ENCODE measurements at places on chromosomes 16 and 17.

GRCh38 chr17:71313866-71314265, 807.0 kb upstream of the SOX9 start:
- DNase-seq = no peak

DNA sequence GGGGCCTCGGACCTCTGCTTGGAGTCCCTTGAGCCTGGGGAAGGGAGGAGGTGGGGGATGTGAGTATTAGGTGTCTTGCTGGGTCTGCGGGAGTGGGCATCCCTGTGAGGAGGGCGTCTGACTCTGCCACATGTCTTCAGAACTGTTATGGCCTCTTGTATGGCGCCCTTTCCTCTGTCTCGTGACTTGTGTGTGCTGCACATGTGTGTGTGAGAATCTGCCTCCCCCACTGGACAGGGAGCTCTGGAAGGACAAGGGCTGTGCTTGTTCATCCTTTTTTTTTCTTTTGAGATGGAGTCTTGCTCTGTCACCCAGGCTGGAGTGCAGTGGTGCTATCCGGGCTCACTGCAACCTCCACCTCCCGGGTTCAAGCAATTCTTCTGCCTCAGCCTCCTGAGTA, 33.4 kb downstream of the ARHGAP23 start:
- no peak for DNase-seq

GRCh38 chr17:58336456-58337209, 8.0 kb upstream of the TSPOAP1 start:
- no peak for DNase-seq

GRCh38 chr16:61829631-61830030, 206.6 kb downstream of the CDH8 start:
- no peak for DNase-seq

DNA sequence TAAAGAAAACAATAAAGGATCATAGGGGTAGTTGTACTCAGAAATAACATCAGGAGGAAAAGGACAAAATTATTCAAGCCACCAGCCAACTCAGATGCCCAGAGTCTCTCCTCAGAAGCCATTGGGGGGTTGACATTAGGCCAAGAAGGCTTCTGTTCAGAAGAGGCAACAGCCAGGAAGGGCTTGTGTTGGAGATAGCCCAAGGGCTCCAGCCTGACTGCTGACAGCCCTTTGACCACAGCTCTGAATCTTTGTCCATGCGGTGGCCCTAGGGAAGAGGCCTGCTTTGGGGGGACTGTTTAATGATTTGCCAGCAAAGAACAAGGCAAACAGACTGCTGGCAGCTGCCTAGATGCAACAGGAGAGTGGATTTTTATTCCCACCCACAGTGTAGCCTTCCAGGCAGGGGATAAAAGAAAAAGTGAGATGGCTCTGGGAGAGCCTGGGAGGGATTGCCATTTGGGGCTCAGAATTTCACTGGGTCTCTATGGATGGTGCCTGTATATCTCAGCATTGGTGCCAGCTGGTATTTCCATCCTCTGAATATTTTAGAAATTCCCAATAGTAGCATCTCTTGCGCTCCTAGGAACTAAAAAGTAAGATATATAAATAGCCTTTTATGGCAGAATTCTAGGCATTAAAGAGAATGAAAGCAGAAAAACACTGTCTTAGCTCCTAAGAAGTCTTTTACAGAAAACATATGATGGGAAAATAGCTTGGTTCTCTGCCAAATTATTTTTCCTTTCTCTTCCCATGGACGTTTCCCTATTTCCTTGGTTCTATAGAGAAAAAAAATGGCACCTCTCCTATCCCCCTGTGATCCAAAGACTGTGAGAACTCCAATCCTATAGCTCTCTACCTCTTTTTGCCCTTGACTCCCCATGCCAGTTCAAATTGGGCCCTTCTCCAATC, 29.4 kb upstream of the SUPT4H1 start:
- no peak for DNase-seq

GRCh38 chr16:85231959-85232358, 119.7 kb upstream of the CIBAR2 start:
- DNase-seq = no peak

DNA sequence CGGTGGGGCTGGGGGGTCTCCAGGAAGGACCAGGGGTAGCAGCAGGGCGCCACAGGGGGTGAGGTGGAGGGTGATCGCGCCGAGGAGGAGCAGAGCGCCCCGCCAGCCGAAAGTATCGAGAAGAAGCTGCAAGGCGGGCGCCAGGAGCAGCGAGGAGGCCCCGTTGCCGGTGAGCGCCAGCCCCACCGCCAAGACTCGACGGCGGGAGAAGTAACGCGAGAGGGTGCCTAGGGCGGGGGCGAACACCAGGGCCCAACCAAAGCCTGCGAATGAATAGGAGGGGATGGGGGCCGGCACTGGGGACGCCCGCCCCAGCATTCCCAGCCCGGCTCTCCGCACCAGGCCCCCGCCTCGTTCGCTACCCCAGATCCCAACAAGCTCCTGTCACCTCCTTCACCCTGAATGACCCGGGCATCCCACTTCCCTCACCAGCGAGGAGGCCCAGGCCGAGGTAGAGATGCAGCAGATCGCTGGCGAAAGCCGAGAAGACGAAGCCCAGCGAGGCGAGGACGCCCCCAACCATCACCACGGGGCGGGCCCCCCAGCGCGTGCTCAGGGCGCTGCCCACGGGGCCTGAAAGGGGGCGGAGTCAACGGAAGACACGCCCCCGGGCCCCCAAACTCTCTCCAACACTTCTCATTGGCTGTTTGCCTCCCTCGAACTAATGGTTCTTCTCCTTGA, 1.3 kb downstream of the SLC16A11 start:
- no peak for DNase-seq

- DNase-seq = peak; percentile 41
Observed at GRCh38 chr17:64130559-64131001, 636 bp upstream of the ERN1 start.

DNA sequence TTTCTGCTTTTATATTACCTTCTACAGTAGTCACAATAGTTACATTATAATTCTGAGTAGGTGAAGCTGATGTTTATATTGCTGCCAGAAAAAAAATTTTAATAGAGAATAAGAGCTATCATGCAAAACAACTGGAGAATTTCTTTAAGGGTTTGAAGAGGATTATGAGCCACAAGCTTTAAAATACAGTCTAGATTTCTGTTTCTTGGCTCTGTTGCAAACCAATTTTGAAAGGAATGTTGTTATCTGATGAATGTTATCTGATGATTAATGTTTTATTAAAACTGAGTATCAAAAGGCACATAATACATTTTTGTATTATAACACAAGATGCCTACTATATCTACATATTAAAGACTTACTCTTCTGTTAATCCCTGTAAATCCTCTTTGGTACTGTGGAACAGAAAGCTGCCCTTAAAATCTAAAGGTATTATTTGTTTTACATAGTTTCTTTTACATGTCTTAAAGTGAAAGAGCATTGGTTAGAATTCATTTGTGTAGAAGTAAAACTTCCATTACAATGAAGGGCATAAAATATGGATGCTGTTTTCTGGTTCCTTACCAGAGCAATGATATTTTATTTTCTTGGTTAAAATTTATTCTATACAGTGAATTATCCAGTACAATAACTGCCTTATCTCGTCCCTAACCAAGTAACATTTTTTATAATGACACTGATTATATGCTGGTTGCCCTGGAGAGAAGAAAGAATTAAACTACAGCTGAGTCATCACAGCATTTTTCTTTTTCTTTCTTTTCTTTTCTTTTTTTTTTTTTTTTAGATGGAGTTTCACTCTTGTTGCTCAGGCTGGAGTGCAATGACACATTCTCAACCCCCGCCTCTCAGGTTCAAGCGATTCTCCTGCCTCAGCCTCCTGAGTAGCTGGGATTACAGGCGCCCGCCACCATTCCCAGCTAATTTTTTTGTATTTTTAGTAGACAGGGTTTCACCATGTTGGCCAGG, 205.7 kb downstream of the TANC2 start:
- DNase-seq = no peak

DNA sequence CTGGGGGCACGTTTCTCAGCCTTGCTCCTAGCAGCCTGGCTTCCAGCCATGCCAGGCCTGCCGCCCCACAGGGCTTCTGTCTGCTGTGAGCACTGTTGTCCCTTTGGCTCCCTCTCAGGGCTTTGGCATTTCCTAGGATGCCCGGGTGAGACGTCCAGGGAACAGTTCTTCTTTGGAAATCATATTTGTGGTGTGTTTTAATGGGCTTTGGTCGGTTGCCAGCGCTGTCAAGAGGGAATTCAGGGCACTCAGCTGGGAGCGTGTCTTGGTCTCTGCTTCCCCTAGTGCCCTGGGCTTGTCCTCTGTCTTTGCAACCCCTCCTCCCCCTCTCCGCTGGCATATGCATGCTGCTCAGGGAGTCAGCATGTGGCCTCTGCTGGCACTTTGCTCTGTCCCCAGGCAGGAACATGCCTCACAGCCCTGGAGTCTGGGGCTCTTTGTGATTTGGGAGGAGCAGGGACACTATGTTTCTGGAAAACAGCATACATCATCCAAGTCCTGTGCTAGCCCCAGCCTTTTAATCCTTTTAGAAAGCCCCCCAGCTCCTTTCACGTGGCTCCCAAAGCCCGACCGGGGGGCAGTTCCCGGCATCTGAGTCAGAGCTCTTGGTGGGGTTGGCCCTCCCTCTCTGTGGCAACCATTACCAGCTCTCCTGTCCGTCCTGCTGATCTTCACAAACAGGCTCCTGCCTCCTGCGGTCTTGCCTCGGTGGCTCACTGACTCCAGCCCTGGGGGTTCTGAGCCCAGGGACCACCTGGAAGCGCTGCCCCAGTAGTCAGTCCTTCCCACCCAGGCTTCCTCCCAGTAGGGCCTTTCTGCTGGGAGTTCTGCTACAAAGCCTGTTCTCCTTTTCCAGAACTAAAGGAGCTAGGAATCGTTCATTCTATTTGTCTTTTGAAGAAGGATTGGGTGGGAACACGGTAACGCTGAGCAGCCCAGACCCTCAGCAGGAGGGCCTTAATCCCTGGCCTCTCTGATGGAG, 26.7 kb downstream of the SAP30BP start:
- DNase-seq = peak; percentile 78

- DNase-seq = no peak
Observed at GRCh38 chr16:72940886-72941285, 107.0 kb downstream of the ZFHX3 start.

- DNase-seq = no peak
Observed at GRCh38 chr17:14779241-14779640, 478.4 kb downstream of the HS3ST3B1 start.

DNA sequence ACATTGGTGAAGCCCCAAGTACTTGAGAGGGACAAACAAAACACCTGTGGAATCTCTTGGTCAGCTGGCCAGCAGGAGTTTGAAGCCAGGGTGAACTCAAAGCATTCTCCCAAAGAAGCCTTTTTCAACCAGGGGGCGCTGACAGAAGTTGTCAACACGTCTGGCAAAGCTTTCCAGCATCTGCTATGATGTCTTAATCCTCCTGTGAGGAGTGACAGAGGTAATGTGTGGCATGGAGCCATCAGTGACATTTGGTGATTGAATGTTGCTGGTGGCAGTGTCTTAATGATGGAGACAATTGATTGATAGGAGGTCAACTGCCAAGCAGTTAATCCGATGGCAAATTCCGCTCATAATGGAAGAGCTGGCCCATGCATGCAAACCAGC, 257.6 kb upstream of the HSBP1 start:
- no peak for DNase-seq

- DNase-seq = no peak
Observed at GRCh38 chr17:68305142-68305541, 13.8 kb downstream of the ARSG start.

All from psoas muscle (tissue), 8 donors.